ENCODE measurements at places on chromosomes 1 and 21.

- DNase-seq: no peak
These were observed 30.3 kb downstream of the ZSCAN20 start for GRCh38 chr1:33502726-33503125.

- no peak for DNase-seq
These were observed 19.8 kb upstream of the LBR start for GRCh38 chr1:225447650-225448089.

DNA sequence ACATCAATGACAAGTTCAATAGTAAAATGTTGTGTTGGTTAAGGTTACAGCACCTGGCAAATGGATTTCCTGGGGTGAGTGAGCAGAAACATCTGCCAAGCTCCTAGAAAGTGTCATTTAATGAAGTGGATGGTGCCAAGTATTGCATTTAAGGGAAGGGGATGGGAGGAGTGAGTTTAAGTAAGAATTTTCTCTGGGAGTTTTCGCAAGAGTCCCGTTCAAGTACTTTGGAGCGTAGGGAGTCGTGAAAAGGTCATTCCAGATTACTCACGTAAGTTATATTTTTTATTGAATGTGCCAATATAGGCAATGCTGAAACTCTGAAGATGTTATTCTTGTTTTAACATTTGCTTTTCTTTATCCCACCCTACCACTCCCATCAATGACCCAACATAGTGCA is 117.4 kb upstream of the RAB3GAP2 start:
- DNase-seq: no peak

- peak; percentile 25 for DNase-seq
These were observed 1.3 kb downstream of the FNBP1L start for GRCh38 chr1:93448983-93449804.

- DNase-seq: no peak
These were observed 1.6 kb upstream of the NPHP4 start for GRCh38 chr1:5993556-5994491.

GRCh38 chr1:165235777-165236291 is 120.7 kb downstream of the LMX1A start:
- peak; percentile 40 for DNase-seq

- no peak for DNase-seq
These were observed 1183.7 kb downstream of the MRPL39 start for GRCh38 chr21:24423546-24423945.

GRCh38 chr1:208256091-208256490 is 11.9 kb upstream of the PLXNA2 start:
- DNase-seq: no peak

- peak; percentile 75 for DNase-seq
These were observed 36.6 kb upstream of the OPRD1 start for GRCh38 chr1:28775121-28775942.

- DNase-seq: no peak
These were observed 167.2 kb downstream of the LMO4 start for GRCh38 chr1:87495870-87496269.

- no peak for DNase-seq
These were observed 1.4 kb upstream of the FDPS start for GRCh38 chr1:155307247-155307740.

DNA sequence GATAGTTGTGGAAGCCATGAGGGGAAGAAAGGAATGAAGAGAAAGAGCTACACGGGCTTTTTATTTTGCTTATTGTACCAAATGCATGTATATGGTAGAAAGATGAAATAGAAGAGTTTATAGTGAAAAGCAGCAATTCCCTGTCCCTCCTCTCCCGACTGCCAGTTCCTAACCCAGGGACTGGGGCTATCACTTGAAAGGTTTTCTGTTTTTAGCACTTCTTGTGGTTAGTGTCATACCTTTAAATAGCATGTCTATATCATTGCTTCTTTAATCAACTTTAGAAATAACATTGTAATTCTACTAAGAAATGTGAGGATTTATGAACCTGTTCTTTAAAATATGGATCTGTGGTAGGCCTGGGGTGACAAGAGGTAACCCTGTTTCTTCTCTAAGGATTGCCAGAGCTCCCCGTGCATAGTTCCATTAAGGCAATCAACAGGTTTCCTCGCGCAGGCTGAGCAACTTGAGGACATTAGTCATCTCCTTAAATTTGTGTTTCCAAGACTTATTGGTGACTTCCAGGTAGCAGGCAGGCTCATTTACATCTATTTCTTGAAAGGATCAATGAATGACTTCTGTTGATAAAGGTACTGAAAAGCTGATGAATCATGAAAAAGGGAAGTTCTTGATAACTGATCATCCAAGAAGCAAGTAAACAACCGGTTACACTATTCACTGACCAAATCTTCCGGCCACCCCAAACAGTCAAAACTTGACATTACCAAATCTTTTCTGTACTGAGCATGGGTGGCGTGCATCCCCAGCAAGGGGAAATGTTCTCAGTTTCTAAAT is 37.8 kb upstream of the S1PR1 start:
- DNase-seq: peak; percentile 74

GRCh38 chr1:183039985-183040447 is 16.8 kb downstream of the LAMC1 start:
- DNase-seq: no peak

DNA sequence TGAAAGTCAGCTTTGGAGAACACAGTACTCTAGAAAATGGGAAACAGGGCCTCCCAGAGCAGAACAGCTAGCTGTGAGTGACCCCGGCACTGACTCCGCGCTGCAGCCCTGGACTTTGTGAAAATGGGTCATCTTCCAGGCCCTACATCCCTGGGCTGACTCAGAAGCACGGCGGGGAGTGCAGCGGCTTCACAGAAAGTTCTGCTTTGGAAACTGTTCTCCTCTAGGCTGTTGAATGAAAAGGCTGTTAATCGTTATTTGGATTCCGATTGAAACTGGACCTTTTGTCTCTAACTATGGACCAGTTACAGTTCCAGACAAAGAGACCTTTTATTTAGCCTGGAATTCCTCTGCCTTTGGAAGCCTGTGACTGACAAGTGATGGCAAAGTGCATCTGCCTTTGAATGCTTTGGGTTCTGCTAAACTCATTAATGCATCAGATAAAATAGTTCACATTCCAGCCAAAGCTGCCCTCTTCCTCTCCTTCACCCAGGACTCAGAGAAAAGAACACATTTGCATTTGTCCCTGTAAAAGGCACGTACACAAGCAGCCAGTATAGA is 144.9 kb upstream of the HOOK1 start:
- no peak for DNase-seq

DNA sequence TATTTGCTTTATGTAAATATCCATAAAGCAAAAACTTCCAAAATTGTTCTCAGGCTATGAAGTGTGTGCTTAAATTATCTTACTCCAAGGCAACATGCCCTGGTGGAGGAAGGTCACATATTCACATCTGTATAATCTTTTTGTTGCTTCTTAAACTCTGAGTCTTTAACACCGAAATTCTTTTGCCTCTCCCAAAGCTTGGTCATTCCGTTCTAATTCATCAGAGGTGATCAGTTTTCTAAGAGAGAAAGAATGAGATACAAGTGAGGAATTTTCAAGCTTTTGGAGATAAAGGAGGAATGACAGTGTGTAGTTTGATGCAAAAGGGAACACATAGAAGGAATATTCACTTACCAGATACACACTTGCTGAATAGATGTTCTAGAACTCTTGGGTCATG is 561.7 kb downstream of the LTN1 start:
- no peak for DNase-seq

DNA sequence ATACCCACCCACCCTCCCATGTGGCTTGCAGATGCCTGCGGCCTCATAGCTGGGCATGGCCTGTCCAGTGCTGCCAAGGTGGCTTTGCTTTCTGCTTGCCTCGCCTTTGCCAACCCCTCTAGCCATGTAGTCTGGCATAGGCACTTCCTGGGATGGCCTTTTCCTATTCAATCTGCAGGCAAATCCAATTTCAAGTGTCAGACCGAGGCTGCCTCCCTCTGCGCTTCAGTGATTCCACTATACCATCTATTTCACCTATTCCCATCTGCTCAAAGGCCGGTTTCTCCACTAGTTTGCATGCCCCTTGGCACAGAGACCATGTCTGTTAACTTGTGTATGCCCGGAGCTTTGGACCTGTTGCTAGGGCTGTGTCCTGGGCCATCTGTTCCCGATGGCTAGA is 3.8 kb upstream of the ZBTB21 start:
- no peak for DNase-seq

DNA sequence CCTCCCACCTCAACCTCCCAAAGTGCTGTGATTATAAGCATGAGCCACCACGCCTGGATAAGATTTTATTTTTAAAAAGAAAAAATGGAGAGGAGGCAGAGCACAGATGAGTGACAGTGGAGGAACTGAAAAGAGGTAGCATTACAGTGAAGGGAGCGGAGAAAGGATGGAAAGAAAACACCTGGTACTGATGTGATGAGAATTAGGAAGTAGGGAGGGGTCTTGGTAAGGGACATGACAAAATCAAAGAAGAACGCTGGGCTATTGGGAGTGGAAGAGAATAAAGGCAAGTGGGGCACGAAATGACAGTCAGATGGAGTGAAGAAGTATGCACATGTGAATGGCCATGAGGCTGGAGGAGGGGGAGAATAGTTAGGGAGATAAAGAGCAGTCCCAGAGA is 2.3 kb downstream of the FCRLA start:
- DNase-seq: no peak

GRCh38 chr1:235567812-235568503 is 63.7 kb upstream of the B3GALNT2 start:
- no peak for DNase-seq

DNA sequence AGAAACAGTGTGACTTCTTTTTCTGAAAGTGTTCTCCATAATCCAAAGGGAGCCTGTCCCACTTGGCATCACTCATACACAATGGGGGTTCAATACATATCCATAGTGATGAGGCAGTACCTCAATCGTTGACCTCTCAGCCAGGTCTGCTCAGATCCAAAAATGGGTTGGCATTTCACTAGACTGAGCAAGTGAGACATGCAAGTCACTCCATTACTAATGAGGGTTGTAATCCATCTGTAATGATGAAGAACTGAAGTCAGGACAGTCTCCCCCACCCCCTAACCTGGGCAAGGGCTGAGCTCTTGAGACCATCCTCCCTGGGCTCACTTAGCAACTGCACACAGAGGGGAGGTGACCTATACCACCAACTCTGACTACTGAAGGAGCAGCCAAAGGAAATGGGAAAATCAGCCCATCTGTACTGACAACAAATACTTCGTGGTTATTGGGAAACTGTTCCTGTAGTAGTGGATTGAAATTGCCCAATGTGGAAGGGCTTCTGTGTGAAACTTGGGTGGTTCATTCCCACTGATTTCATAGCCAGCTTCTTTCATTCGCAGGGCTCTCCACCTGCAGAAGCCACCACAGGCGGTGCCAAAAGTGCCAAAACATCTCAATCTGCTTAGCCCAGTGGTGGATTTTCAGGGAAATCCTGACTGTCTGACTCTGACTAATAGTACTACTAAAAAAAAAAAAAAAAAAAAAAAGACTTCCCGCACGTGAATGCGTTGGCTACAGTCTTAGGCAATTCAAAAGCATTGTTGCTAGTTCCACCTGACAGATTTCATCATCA is 5.0 kb downstream of the NGF start:
- no peak for DNase-seq

GRCh38 chr1:227374846-227375245 is 56.6 kb upstream of the CDC42BPA start:
- DNase-seq: no peak

DNA sequence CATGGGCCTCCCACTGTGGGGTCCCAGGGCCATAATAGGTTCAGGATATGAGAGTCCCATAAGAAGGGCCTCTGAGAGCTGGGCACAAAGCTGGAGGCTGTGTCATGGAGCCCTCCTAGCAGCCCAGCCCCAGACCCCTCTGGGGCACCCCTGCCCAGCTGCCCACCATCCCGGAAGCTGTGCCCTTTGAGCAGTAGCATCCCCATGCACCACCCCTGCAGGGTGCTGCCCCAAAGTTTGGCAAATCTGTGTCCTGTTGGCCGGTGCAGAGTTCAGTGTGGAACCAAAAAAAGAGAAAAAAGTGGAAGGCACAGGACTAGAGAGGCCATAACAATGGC is 17.6 kb downstream of the TNNT2 start:
- no peak for DNase-seq

- DNase-seq: no peak
These were observed 9.4 kb downstream of the LDLRAD2 start for GRCh38 chr1:21821385-21822019.

DNA sequence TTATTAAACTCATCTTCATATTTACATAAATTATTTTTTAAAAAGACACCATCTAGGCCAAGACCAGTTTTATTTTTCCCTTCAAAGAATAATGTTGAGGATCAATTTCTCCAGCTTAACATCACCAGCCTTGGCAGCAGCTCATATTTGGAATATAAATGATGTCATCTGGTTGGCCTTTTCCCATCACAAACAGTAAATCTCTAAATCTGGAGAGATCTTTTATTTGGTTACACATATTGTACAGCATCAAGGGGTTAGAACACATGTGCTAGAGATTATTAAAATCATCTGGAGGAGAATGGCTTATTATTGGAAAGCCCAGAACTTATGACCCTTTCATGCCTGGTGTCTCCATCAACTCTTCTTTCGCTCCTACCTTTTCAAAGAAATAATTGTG is 508.8 kb downstream of the PLPP3 start:
- no peak for DNase-seq

DNA sequence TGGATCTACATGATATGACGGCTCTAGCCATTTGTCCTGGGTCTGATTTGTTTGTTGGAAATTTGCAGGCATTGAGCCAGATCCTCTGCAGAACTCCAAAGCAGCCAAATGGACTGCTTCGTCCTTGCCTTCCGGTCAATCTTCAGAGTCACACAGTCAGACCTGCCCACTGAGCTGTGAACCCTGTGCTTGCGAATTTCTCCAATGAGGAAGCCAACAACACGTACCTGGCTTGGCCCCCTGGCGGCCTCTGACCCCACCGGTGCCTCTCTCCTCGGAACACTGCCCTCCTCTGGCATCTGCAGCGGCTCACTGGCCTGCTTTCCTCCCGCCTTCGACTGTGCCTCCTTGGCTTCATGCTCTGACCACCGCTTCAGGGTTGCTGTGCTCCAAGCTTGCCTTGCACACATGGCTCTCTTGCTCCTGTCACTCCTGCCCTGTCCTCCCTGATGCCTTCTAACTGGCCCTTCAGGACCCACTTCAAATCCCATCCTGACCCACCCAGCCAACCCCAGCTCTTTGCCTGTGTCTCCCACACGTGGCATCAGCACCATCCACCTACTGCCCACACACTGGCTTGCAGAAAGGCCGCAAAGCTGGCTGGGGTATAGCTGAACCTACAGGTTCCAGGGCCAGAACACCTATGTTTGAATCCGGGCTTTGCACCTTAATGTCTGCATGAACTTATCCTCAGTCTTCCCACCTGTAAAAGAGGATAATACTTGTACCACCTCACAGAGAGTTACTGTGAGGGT is 128.2 kb downstream of the KCNN3 start:
- DNase-seq: no peak

GRCh38 chr1:154972517-154973343 is 1.8 kb upstream of the CKS1B start:
- no peak for DNase-seq

Data from GM20000 (cell line).